ENCODE measurements at places on chromosomes 4 and X.

DNA sequence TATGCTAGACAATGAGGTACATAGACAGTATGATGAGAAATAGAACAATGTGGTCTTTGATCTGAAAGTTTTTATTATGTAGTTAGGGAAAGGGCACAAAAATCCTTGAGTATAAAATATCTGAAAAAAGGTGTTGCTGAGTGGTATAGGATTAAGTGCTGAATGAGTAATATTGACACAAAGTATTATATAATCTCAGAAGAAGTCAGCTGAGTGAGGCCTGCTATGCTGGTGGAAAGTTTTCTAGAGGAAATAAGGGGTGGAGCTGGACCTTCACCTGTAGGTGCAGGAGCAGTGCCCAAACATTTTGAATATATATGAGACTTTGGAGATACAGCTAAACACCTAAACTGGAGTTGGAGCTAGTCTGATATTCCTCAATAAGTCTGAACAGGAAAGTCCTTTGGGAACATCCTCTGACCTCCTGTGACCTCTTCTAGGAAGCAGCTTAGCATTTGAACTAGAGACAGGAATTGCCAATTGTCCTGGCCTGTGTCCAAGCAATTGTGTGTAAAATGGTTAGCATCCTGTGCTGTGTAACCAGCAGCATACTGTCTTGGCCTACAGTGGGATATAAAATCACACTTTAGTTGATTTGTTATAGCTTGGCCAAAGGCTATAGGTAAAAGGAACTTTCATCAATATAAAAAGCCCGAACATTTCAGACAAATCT, 285.3 kb downstream of the ANKRD50 start:
- DNase-seq: no peak

DNA sequence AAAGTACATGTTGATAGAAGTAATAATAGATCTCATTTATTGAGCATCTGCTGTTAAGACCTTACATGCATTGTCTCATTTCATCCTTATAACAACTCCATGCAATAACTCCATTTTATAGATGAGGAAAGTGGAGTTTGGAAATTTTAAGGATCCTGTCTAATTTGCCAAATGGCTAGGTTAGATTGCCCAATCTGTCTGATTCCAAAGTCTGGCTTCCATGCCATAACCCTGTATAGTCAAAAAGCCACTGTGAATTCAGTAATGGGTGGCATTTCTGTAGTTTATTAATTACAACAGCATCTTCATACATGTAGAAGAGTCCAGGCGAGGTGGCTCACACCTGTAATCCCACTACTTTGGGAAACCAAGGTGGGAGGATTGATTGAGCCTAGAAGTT, 8.8 kb upstream of the ELOVL6 start:
- no peak for DNase-seq

DNA sequence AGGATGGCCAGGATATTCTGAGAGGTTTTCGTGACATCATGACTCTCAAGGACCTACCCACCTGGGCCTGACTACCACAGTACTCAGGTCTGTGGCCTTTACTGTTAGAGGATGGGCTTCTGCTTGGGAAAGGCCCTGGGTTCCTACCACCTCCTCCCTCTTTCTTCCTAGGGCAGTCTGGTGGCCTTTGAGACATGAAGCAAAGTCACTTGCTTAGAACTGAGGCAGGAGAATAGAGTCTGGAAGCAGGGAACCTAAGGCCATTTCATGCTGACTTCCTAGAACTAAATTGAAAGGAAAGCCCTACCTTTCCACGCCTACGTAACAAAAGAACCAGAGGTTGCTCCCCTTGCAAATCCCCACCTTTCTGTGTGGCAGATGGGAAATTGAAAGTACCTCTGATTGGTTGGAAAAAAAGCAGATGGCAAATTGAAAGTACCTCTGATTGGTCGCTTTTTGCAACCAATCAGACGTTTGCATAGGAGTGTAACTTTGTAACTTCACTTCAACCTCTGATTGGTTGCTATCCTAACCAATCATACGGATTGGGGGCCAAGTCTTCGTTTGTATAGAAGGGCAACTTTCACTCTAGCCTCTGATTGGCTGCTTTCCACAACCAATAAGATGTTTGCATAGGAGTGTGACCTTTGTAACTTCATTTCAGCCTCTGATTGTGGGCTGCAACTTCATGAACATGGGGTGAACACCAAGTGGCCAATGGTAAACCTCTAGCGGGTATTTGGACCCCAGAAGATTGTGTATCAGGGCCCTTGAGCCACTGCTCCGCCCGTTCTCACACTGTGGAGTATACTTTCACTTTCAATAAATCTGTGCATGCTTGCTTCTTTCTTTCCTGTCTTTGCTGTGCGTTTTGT, 9.9 kb upstream of the AKAP14 start:
- peak; percentile 63 for DNase-seq

DNA sequence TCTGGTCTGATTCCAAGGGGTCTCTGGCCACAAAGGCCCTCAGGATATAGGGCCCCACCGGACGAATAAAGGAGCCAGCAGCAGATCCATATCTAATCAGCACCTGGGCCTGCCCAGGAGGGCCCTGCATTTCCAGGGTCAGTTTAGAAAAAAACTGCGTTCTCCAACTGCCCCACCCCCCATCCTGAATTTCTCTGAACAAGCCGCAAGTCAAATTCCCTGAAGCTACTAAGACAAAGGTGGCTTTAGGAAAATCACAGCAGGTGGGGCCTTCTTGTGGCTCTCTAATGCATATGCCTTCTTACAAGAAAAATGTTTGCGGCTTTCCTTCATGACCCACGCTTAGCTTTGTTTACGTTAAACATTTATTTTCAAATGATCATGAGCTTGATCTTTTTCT, 76.6 kb downstream of the MBNL3 start:
- no peak for DNase-seq

DNA sequence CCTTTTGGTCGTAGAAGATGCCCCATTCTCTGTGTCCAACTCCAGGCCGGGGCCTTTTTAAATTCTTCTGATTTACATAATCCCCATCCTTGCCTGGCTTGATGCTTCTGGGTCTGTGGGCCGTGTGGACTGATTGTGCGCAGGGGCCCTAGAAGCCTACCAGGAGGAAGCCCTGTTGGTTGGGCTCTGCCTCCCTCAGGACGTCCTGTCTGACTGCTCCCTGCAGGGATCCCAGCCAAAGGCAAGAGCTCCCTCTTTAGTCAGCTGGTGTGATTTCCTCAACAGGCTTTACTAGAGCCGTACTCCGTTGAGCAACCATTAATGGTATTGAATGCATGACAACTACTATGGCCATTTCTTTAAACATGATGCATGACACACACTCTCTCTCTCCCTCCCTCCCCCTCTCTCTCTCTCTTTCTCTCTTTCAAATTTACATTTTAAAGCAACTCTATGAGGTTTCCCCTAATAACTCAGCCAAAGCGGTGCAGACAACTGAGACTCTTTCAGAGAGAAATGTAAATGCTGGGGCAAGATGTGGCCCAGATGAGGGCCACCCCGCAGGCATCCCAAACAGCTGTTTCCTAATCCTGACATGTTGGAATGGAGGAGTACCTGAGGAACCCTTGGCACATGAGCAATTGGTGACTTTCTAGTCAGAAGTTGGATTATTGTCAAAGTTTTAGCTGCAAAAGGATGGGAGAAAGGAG, 117.3 kb downstream of the DRD5 start:
- DNase-seq: no peak

DNA sequence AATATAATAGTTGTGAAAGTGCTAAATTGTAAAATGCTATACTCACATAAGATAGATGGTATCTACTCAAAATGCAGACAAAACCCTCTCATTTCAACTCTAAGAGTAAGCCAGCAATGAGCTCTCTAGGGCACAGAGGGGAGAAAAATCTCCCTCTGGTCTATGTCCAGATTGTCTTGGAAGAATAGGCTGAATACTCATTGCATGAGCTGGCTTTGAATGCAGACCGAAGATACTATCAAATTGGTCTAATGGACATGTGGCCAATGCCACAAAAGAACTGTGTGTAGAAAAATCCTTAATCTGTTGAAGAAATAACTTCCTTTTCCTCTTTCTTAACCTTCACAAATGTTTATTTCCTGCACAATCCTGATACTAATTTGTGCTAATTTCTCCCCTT, 3.5 kb downstream of the ZXDA start:
- no peak for DNase-seq

GRCh38 chr4:86333236-86333635, 26.6 kb downstream of the MAPK10 start:
- no peak for DNase-seq

- DNase-seq: no peak
These were observed 90.7 kb downstream of the EVC start for GRCh38 chr4:5801696-5802095.

DNA sequence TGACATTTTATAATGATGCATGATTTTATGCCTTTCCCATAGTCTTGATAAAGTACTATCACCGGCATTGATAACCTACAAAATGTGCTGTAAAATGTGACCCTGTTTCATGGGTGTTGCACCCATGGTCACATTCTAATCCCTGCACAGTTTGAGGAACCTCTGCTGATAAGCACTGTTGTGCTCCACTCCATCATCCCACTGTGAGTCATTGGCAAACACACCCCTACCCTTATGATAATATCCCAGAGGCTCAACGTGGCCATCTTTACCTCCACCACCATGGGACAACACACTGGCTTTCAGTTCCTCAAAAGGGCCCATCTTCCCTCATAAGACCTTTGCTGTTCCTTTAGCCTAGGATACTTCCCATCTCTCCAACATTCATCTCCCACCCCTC, 32.0 kb upstream of the SGMS2 start:
- DNase-seq: no peak

DNA sequence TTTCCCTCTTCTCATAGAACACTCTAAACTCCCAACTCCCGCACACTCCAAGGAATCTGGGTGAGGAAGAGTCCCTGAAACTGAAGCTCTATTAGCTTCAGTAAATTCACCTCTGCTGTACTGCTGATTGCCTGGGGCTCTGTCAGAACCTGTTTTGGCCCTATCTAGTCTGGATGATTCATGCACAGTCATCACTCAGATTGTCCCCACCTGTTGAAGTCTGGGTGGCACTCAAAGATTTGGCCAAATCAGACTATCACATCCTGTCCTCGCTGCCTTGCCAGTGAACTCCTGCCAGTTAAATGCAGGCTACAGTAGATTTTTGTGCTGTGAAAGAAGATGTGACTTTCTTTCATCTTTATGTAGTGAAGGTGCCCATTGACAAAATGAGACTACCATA, 63.5 kb upstream of the EMCN start:
- DNase-seq: peak; percentile 59

DNA sequence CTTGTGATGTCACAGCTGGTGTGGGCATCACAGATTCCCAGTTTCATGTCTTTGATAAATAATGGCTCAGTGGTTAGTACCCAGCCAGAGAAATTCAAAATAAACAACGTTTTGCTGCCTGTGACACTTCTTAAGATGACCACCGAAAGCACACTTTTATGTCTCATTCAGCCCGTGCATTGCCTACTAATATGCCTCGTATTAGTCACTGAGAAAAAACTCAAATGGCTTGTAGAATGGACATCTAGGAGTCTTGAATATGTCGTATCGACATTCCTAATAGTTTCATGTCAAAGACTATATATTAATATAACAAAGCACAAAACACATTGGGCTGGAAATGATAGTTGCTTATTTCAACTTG, 103.9 kb upstream of the FAT1 start:
- no peak for DNase-seq

GRCh38 chr4:100894339-100894870, 376.6 kb upstream of the EMCN start:
- DNase-seq: no peak

GRCh38 chrX:20547611-20548051, 280.9 kb upstream of the RPS6KA3 start:
- no peak for DNase-seq

DNA sequence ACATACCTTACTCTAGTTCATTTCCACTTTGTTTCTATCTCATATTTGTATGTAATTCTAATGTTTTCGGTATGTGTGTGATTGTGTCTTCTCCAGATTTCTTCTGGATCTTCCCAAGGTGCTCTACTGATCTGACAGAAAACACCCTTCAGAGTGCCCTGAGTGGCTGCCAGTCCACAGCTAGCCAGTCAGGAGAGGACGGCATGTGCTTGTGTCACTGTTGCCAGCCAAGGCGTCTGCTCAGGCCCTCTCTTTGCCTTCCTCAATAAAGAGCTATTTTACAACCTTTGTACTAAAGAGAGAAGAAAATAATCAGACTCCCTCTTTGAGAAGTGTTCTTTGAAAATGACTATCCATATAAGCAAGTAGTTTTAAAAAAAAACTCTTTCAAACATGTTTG, 29.0 kb downstream of the CD99L2 start:
- no peak for DNase-seq

GRCh38 chr4:94523617-94524016, 71.9 kb downstream of the PDLIM5 start:
- peak; percentile 68 for DNase-seq

DNA sequence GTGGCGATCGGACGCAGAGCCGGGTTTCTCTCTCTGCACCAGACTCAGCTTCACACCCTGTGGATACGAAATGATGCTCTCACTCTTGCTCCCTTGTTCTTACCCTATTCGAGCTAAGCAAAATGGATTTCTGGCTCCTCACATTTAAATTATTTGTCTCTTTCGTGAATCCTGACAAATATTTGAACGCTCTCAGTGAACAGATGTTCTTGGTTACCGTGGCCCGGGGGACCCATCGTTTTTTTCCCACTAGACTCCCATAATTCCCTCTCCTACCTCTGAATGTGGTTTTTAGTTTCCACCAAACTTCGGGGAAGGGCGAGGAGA, 630 bp downstream of the SMARCA5 start:
- no peak for DNase-seq

GRCh38 chr4:173821876-173822275, 291.8 kb upstream of the HAND2 start:
- DNase-seq: no peak

- no peak for DNase-seq
These were observed 120.8 kb upstream of the SFRP2 start for GRCh38 chr4:153909672-153910071.

DNA sequence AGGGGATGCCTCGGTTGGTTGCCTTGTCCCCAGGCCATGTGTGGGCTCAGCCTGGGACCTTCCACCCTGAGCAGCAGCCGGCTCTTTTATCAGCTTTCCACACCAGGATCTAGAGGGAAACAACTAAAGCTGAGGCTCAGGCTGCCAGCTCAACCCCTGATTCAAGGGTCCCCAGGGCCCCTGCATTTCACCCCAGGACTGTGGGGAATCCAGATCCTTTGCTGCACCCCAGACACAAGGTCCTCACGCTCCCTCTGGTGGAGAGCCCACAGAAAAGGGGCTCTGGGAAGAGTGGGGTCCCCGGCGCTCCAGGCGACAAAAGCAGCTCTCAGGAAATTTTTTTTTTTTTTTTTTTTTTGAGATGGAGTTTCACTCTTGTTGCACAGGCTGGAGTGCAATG, 64.3 kb downstream of the ZFYVE28 start:
- no peak for DNase-seq

- no peak for DNase-seq
These were observed 54.6 kb downstream of the C4orf50 start for GRCh38 chr4:5963611-5964010.

DNA sequence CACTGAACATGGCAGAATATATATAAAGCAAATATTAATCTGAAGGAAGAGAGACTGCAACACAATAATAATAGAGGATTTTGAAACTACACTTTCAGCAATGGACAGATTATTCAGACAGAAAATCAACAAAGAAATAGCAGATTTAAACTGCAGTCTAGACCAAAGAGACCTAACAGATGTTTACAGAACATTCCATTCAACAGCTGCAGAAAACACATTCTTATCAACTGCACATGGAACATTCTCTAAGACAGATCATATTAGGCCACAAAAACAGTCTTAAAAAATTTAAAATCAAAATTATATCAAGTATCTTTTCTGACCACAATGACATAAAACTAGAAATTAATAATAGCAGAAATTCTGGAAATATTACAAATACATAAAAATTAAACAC, 27.1 kb downstream of the CENPE start:
- DNase-seq: no peak

- no peak for DNase-seq
These were observed 247.7 kb downstream of the RAB28 start for GRCh38 chr4:13236485-13236884.
